Osteoblast (primary cell): ENCODE measurements at places on chromosomes 13 and 19. TPM values are rescaled to one million over a fixed set of nuclear protein-coding genes. Genes with fewer than 3 reads are reported as not detected.

The ZIC2 gene
- total RNA-seq, result not detected in 2 replicates

The APOC4 gene
- not detected in 2 replicates for total RNA-seq

The MYPOP gene
- 2.1 and 3.3 TPM in 2 replicates for total RNA-seq

The OR7A5 gene
- total RNA-seq, result not detected in 2 replicates

The DHDH gene
- total RNA-seq, result 0.29 and 0.36 TPM in 2 replicates

The PRSS57 gene
- total RNA-seq, result not detected in 2 replicates

The ZNF547 gene
- 3.5 and 5.1 TPM in 2 replicates for total RNA-seq

The TICAM1 gene
- total RNA-seq, result 2.7 and 3.3 TPM in 2 replicates

The RFPL4AL1 gene
- total RNA-seq, result not detected in 2 replicates

The PDE4C gene
- total RNA-seq, result under 0.01 TPM in 1 of 2 replicates, not detected in the other

DNA sequence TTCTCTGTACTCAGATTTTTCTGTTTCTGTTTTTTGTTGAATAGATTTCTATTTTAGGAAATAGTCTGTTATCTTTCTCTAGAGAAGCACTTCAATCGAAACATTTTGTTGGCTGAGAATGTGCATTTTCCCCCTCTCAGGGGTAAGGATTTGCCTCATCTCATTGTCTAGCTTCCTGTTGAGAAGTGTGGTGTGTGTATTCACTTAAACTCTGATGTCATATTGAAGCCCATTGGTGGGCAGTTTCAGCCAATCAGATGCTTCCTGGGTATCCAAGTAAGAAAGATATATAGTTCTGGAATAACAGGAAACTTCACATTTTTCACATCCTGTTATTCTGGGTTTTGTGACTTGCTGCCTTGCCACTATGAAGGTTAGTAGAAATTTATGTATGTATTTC is 87.6 kb downstream of the ARHGEF7 start:
- DNase-seq, result peak; percentile 94

DNA sequence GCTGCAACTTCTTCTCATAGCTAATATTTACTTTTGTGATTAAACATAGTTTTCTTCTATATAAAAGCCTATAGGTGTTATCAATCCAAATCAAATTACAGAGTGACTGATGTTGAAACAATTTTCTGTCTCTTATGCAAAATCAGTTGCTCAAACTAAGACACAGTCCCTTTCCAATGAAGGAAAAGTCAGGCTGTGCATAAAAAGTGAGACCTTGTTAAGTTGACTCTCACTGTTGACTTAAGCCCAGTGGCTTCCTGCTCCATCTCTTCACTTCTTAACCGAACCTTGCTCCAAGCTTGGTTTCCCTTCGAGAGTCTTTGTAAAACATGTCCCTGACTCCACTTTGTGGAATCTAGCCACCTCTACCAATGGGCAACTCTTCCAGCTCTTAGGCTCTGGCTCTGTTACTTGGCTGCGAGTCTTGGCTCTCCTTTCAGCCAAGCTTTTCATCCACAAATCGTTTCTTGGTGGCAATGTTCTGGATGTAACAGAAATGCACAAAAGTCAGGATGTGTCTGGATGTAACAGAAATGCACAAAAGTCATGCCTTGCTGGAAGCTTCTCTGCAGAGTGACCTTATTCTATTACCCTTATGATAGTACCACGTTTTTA is 118.9 kb downstream of the LIG4 start:
- no peak for DNase-seq

DNA sequence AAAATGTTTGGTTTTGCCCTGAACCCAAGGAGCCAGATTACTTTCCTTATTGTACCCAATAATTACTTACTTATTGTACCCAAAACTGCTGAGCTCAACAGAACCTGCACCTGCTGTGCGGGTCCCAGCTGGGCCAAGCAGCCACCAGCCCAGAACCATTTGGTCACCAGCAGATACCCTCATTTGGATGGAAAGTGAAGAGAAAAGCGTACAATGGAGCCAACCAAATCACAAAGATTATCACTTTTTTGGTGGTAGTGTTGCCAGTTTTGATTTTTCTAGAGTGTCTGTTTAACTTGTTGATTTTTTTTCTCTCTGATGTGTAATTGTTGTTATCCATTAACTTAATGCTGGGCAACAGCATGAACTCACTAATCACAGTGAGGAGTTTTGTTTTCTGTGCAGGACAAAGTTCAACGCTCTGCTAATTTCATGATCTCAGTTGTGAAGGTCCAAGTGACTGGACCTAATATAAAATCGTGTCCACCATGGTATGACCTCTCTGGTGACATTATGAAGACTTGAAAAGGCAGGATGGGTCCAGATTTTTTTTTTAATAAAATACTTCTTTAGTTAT is 23.8 kb downstream of the SPATA13 start:
- DNase-seq, result no peak

- DNase-seq, result no peak
These were observed at the start of gene MYO16 for GRCh38 chr13:108629181-108629752. Gene MYO16, plus strand, starts transcription at chr13:108629611. Its CDS starts 234 bp downstream, at chr13:108629845.

DNA sequence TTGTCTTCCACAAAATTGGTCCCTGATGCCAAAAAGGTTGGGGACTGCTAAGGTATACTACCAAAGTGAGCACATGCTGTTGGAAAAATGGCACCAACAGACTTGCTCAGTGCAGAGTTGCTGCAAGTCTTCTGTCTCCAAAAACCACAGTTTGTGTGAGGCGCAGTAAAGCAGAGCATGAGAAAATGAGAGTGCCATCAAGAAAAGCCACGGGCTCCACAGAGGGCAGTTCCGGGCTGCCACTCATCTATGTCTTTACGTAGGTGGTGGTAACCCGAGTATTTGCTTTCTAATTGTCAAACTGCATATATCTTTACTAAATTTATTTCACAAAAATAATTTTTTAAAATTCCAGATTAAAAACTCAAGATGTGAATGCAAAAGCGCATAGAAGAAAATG is 123.8 kb downstream of the RNF17 start:
- DNase-seq, result no peak

DNA sequence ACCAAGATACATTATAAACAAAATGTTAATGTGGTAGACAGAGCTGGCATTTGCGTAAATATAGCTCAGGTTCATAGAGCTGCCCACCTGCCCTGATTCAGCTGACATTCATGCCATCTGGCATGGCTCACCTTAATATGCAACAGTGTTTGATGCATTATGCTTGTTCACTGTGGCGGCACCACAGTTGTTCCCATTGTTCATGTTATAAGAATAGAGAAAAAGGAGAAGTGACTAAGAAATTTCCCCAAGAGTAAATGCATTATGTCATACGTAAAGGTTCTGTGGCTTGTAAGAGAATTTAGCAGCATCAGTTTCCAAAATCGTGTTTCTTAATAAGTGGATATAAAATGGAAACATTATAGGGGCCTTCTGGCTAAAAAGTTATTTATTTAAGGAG is 4.5 kb downstream of the CCNA1 start:
- DNase-seq, result no peak

DNA sequence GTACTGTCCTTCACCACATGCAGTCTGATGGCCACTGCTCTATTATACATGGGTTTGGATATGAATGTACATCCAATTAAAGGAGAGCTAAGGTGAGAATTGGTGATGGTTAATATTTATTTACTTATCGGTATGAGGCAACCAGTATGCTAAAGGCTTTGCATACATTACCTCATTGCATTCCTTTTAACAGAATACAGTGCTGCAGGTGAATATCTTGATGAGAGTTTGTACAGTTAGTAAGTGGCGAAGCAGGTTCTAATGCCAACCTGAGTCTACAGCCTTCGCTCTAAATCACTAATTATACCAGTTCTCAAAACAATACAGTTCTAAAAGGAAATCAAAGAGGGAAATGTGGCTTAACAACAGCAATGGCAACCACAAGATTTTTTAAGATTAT is 284.1 kb downstream of the ITGBL1 start:
- DNase-seq, result peak; percentile 71

DNA sequence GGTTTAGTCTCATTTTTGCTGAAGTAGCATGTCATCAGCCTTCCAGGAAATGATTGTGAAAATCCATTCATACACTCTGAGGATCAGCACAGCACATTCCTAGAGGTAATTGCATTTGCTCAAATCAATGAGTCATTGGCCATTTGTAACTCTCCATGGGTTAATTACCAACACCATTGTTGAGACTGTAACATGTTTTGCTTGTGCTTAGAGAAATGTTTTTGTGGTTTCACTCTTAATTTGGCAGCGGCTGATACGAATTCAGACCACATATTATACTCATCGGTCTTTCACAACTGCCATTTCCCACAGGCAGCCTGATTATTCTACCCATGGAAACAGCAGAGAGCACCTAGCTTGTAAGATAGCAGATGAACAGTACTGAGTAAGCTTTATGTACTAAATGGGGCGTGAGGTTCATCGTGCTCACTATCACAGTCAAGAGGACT is 110.3 kb downstream of the NHLRC3 start:
- no peak for DNase-seq

- DNase-seq, result no peak
These were observed 305.8 kb downstream of the MTUS2 start for GRCh38 chr13:29125934-29126424.

DNA sequence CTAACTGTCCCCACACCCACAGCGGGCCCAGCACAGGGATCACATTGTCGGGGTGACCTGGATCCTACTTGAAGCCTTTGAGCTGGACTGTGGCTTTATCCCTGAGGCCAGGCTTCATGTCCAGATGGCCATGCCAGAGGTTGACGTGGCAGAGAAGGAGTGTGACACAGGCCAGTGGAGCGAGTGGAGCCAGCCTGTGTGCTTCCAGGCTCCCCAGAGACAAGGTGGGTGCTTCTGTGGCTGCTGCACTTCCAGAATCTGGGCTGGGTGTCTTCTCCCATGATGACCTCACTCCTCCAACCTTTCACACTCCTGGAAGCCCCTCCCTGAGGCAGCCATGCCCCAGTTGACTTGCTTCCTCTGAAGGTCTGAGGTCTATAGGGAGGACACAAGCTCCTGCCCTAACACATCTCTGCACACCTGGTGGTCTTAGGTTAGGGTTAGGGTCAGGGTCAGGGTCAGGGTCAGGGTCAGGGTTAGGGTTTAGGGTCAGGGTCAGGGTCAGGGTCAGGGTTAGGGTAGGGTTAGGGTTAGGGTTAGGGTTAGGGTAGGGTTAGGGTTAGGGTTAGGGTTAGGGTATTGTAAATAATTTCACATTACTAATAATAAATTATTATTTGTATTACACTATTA is 13.1 kb upstream of the MZF1 start:
- peak; percentile 55 for DNase-seq

DNA sequence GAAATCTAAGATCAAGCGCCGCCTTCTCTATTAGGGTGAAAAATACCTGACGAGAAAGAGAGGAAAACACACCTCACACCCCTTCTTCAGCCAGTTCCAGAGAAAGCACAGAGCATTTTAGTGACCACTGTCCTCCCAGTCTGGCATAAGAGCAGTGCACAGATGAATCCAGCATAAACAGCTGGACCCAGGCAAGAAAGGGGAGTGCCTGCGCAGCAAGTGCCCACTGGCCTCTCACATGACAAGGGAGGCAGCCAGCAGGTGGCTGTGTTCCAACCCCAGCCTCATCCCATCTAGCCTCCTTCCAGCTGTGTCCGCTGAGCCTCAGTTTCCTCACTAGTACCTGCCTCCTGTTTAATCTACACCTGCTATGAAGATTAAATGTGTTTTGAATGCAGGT is 8.0 kb downstream of the MED26 start:
- no peak for DNase-seq

DNA sequence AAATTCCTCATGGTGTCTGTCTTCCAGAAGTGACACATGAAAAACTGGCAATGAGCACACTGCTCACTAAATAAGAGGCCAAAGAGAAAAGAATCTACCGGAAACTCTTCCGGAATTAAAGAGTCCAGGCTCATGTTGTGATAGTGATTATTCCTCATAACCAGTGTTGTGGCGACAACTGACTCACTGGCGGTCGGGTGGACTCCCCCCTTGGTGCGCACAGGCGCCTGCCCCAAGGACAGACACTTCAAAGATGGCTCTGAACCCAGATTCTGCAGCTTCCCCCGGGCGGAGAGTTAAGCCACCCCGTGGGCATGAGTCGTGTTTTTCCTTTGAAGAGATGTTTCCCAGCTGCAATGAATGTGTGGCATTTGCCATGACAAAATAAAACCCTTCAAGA is 10.3 kb downstream of the IL17D start:
- DNase-seq, result peak; percentile 92

GRCh38 chr19:18167011-18167410 is 6.6 kb upstream of the IFI30 start:
- DNase-seq, result no peak

GRCh38 chr13:62129000-62129551 is 713.4 kb upstream of the PCDH20 start:
- DNase-seq, result no peak

DNA sequence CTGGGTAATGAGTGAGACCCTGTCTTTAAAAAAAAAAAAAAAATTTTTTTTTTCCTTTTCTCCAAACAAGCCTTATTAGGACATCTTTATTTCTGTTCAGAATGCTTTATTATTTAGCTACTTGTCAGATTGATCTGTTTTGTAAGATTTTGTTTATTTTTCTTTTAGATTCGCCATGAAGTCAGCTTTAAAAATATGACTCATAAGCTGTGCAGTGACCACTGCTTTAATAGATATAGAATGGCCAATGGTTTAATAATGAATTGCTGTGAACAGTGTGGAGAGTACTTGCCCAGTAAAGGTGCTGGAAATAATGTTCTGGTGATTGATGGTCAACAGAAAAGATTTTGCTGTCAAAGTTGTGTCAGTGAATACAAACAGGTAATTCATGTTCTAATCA is 47.7 kb downstream of the ZMYM2 start:
- DNase-seq, result no peak

DNA sequence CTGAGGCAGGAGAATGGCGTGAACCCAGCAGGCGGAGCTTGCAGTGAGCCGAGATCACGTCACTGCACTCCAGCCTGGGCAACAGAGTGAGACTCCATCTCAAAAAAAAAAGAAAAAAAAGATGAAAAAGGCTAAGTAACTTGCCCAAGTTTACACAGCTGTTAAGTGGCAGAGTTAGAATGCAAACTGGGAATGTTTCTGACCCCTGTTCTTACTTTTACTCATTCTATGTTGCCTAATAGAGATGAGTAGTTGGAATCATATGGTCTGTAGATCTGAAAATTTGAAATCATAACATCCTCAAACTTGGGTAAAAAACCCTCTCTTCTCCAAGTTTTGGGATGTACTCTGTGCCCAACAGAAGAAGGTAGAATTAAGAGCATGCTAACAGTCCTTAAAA is 235.8 kb upstream of the RFC3 start:
- no peak for DNase-seq

DNA sequence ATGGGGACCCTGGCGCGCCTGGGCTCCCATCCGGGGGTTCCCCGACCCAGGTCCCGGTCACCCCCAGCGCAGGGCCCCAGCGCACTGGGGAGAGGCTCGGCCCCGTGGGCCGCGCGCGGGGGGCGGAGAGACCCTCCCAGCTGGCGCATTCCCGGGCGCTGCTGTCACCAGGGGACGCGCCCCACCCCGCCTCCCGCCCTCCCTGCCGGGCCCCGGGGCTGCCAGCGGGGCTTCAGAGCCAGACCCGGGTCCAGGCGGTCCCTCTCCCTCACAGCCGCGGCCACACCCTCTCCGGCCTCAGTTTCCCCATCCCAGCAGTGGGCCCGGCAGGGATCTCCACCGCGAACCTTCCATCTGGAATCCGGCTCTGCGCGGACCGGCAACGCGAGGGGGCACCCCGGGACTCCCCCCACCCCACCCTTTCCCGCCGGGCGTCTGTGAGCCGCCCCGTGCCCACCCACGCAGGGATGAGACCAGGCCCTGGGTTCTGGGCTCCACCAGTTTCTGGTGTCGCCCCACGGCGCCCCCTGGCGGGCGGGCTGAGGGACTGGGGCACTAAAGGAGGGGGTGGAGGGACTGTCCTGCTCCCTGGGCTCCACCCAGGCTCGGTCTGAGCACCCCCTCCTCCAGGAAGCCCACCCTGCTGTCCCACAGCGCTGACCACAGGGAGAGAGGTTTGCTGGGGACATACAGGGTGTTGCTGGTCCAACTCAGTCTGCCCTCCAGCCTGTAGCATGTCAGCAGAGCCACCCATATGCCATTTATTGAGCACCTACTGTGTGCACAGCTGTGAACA is 878 bp upstream of the ADAMTSL5 start:
- peak; percentile 96 for DNase-seq
